Effector memory CD4-positive, alpha-beta T cell (primary cell): ENCODE measurements at places on chromosomes 7 and 10.

GRCh38 chr7:151256410-151257045, 8.0 kb upstream of the SMARCD3 start:
- DNase-seq, result no peak

- DNase-seq, result no peak
Observed at GRCh38 chr10:12726971-12727831, 274.3 kb downstream of the CCDC3 start.

GRCh38 chr7:4737300-4737699, 38.1 kb upstream of the AP5Z1 start:
- DNase-seq, result no peak

DNA sequence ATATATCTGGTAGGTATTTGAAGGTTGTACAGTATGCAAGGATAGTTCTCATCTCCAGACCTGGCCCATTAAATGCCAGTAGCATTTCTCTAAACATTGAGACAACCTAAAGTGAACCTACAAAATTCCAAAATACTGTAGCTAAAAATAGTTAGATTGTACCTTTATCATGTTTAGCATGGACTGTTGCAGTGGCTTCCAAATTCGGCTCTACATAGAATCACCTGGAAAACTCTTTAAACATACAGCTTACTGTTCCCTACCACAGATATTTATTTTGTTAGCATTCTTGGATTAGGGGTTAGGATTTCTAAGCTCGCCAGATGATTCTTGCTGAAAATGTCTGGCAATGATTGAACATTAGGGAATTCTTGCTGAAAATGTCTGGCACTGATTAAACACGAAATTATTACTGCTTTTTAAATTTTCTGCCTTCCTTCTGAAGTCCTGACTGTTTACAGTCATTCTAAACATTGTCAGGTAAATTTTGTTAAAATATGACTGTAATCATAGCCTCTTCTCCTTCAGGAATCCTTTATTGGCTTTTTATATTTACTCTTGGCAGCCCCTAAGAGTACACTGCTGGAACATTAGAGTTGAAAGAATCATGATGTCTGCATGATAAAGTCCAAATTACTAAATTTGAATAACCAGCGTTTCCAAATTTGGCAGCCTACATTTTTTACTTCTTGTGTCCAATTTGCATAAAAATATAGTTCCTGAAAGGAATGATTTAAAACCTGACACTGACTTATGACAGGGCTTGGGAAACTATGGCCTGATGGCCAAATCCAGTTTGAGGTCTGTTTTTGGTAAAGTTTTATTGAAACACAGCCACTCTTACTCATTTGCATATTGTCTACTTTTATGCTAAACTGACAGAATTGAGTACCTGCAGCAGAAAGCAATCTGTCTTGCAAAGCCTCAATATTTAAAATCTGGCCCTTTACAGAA, 40.3 kb downstream of the SHOC2 start:
- no peak for DNase-seq

DNA sequence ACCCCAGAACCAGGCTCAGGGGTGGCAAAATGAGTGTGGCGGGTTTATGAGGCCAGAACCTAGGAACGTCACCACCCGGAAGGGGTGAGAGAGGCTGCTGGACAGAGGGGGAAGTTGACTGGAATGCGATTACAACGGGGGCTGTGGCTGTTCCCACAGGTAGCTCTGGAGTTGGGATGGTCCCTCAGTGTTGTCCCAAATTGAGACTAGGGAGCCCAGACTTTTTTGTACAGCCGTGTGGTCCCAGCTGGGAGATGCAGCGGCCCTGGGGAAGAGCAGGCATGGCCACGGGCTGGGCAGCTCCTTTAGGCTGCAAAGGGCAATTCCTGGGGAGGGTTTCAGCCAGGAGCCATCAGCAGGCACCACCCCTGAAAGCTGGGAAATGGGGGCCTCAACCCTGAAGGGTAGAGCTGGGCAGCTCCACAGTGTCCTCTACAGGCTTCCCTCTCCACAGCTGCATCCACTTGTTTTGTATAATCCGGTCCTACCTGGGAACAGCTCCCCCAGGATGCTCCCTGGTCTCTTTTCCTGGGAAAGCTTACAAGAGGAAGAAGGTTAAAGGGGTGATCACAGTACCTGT, 11.0 kb upstream of the GDF10 start:
- no peak for DNase-seq
